ENCODE measurements at places on chromosomes 1 and 21. TPM values are rescaled to one million over a fixed set of nuclear protein-coding genes. Genes with fewer than 3 reads are reported as not detected.

- DNase-seq, result no peak
- no peak overlapping the region for H3K27ac ChIP-seq
- no peaks in the 10 kb centered on the region for H3K36me3 ChIP-seq
- H3K4me1 ChIP-seq, result no peaks in the 10 kb centered on the region
- no peaks in the 10 kb centered on the region for H3K27me3 ChIP-seq
Observed at GRCh38 chr1:226209307-226210059, 14.0 kb upstream of the MIXL1 start.

DNA sequence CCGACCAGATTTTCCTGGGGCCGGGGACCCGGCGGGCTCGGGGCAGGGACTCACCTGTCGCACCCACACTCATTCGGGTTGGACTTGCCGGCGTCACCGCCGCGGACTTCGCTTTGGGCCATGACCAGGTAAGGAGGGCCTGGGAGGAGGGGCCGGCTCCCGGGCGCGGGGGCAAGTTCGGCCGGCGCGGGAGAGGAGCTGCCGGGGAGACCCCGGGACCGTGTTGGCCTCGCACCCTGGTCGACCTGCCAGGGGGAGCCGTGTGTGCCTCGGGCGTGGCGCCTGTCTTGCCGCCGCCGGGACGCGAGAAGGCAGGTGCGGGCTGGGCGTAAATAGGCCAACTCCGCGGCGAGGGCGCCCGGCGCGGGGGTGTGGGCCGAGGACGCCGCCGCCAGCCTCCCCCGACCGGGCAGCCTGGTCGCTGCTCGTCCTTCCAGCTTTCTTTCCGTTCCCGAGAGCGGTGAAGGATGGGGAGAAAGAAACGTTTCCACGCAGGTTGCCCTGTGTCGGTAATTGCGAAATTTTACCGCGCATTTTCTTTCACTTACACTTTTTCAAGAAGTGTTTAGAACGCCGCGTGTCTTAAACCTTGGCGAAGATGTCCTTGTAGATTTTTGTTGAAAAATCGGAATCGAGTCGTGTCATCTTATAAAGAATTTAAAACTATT, 558 bp downstream of the USP1 start:
- peaks cover 32% of the 10 kb centered on the region for H3K4me1 ChIP-seq
- H3K36me3 ChIP-seq, result peaks cover 37% of the 10 kb centered on the region
- H3K27ac ChIP-seq, result peak overlapping the region; percentile 98
- H3K27me3 ChIP-seq, result no peaks in the 10 kb centered on the region

Gene ATP6V1G3
- not detected for total RNA-seq

DNA sequence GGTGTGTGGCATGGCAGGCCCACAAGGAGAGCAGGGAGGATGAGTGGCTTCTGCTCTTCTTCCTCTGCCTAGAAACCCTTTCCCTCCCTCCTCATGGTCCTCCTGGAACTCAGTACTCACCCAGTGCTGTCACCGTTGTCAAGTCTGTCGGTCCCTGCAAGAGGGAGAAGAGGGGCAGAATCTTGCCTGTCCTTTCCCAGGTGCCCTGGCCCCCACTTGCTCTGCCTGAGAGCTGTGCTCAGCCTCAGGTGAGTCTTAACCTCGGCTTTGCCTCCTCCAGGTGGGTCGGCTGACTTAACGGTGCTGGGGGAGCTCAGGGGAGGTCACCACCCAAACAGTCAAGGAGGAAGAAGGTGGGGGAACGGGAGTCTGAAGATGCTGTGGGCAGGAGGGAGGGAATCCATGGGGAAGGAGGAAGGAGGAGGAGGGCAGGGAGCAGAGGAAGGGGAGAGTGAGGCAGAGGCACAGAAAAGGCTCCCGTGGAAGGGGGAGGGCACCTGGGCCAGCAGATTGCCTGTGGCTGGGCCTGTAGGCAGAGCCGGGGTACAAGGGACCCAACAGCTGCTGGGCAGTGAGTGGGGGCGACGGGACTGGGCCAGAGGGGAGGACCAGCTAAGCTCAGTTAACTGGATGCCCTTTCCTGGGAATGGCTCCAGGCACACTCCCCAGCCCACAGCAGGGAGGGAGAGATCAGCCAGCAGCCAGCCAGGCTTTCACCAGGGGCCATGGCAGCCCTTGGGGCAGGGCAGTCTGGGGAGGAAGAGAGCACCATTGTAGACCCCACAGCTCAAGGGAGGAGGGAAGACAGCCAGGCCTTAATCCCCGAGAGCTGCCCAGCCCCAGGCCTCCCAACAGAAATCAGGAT, 26.3 kb downstream of the CTNNBIP1 start:
- no peaks in the 10 kb centered on the region for H3K36me3 ChIP-seq
- no peaks in the 10 kb centered on the region for H3K27me3 ChIP-seq
- no peak overlapping the region for H3K27ac ChIP-seq
- DNase-seq, result no peak

DNA sequence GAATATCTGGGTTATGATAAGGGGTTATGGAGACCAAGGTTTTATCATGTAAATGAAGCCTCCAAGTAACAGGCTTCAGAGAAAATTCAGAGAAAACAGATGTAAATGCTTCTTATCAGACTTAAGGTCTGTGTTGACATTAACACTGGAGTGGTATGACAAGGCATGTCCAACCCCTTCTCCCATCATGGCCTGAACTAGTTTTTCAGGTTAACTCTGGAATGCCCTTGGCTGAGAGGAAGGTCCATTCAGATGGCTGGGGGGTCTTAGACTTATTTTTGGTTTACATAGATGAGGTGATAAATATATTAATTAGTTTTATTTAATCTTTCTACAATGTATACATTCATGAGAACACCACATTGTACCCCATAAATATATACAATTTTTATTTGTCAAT, 399.6 kb downstream of the TBX15 start:
- DNase-seq, result no peak
- H3K36me3 ChIP-seq, result no peaks in the 10 kb centered on the region
- H3K27me3 ChIP-seq, result no peaks in the 10 kb centered on the region
- H3K4me1 ChIP-seq, result no peaks in the 10 kb centered on the region
- no peak overlapping the region for H3K27ac ChIP-seq

Gene OR2T29
- not detected for total RNA-seq

- no peak overlapping the region for H3K4me3 ChIP-seq
- peak; percentile 77 for DNase-seq
- H3K27me3 ChIP-seq, result peaks cover 2% of the 10 kb centered on the region
- H3K27ac ChIP-seq, result no peak overlapping the region
Observed at GRCh38 chr21:14864211-14865021, 200.4 kb downstream of the NRIP1 start.

- H3K4me1 ChIP-seq, result peaks cover 2% of the 10 kb centered on the region
- no peak overlapping the region for H3K27ac ChIP-seq
- H3K27me3 ChIP-seq, result peaks cover 36% of the 10 kb centered on the region
Observed at GRCh38 chr1:227320476-227320875, 2.2 kb upstream of the CDC42BPA start.

Gene LHX8
- total RNA-seq, result not detected

GRCh38 chr1:65001231-65001792, 35.0 kb upstream of the JAK1 start:
- H3K36me3 ChIP-seq, result peaks cover 6% of the 10 kb centered on the region
- DNase-seq, result peak; percentile 92
- peaks cover 28% of the 10 kb centered on the region for H3K4me1 ChIP-seq

GRCh38 chr1:100583827-100584226, 45.9 kb downstream of the GPR88 start:
- H3K4me1 ChIP-seq, result peaks cover 8% of the 10 kb centered on the region
- no peaks in the 10 kb centered on the region for H3K36me3 ChIP-seq
- no peak overlapping the region for H3K27ac ChIP-seq
- peaks cover 1% of the 10 kb centered on the region for H3K27me3 ChIP-seq
- no peak overlapping the region for H3K4me3 ChIP-seq

DNA sequence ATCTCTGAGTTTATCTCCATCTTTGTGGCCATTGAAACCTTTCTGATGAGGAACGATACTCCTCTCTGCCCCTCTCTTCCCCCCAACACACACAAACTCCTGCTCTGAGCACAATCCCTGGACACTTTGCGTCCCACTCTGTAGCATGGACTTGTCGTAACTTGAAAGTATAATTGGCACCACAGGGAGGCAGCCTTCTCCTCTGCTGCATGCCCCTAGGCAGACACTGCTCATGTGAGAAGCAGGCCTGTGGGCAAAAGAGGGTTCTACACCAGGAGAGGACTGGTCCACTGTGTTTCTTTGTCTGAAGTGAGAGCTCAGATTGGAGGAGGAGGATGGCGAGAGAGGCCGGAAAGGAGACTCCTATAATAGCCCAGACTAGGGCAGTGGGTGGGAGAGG, 3.8 kb upstream of the PARS2 start:
- peaks cover 8% of the 10 kb centered on the region for H3K4me1 ChIP-seq
- no peak overlapping the region for H3K4me3 ChIP-seq
- H3K27me3 ChIP-seq, result no peaks in the 10 kb centered on the region
- DNase-seq, result peak; percentile 25
- H3K27ac ChIP-seq, result no peak overlapping the region
- H3K36me3 ChIP-seq, result no peaks in the 10 kb centered on the region

Gene KRTAP10-9
- total RNA-seq, result not detected

GRCh38 chr1:104884939-104885338, 1135.2 kb downstream of the AMY1C start:
- H3K36me3 ChIP-seq, result no peaks in the 10 kb centered on the region
- no peaks in the 10 kb centered on the region for H3K27me3 ChIP-seq
- no peak overlapping the region for H3K27ac ChIP-seq
- no peaks in the 10 kb centered on the region for H3K4me1 ChIP-seq
- no peak overlapping the region for H3K4me3 ChIP-seq
- DNase-seq, result no peak

Gene ZNF648
- not detected for total RNA-seq

GRCh38 chr1:59506952-59507351, 210.1 kb downstream of the FGGY start:
- no peak for DNase-seq
- no peaks in the 10 kb centered on the region for H3K4me1 ChIP-seq
- no peaks in the 10 kb centered on the region for H3K27me3 ChIP-seq
- H3K4me3 ChIP-seq, result no peak overlapping the region

DNA sequence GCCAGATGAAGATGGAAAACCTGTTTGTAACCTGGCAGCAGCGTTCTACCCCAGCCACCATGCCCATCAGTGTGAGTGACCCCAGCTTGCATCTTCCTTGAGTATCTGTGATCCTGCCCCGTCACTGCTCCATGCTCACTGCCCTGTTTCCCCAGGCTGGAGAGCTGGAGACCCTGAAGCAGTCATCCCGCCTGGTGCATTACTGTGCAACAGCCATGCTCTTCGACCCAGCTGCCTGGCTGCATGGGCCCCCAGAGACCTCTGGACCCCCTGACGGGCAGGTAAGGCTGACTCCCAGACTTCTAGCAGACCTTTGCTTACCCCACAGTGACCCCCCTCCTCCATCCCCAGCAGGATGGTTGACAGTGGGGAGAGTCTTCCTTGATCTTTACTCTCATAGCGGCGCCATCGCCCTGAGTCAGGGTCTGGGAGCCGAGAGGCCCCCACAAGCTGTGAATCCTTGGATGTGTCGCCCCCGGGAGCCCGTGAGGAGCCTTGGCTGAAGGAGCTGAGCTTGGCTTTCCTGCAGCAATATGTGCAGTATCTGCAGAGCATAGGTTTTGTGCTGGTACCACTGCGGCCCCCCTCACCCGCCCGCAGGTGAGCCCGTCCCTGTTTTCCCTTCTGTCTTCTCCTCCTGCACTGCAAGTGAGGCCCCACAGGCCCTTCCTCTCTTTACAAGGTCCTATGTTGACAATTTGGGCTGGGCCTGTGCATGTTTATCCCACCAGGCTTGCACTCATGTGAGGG, 10.4 kb downstream of the HYI start:
- peak; percentile 1 for DNase-seq
- no peak overlapping the region for H3K27ac ChIP-seq
- H3K36me3 ChIP-seq, result peaks cover 41% of the 10 kb centered on the region
- no peak overlapping the region for H3K4me3 ChIP-seq

DNA sequence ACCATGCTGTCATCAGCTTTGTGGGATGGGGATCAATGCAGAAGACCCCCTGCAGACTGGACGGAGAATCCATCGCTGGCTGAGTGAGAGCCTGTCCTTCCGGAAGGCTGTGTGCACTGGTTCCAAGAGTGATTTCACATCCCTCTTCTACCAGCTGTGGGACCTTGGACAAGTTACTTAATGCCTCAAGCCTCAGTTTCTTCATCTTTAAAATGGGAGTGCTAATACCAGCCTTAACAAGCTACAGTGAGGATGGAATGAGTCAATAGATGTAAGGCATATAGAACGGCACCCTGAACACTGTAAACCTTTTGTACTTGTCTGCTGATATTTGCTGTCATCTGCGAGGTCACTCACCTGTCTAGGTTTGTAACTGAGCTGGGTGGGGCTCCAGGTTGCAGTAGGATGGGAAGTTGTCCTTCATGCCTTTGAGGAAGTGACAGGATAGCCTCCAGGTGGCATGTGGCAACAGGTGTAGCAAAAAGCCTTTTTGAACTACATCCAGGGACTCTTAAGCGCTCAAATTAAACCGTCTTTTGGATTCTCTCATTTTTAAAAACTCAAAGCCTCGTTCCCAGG, 27.5 kb downstream of the TMEM51 start:
- DNase-seq, result no peak
- H3K27ac ChIP-seq, result no peak overlapping the region
- no peaks in the 10 kb centered on the region for H3K36me3 ChIP-seq
- H3K4me3 ChIP-seq, result no peak overlapping the region
- H3K4me1 ChIP-seq, result peaks cover 2% of the 10 kb centered on the region
- peaks cover 33% of the 10 kb centered on the region for H3K27me3 ChIP-seq

Gene BTBD19
- total RNA-seq, result 16.7 TPM

- H3K27me3 ChIP-seq, result no peaks in the 10 kb centered on the region
- peaks cover 51% of the 10 kb centered on the region for H3K4me1 ChIP-seq
- peak overlapping the region; percentile 99 for H3K4me3 ChIP-seq
- H3K36me3 ChIP-seq, result peaks cover under 1% of the 10 kb centered on the region
Observed at GRCh38 chr1:207750631-207751305, 1.1 kb upstream of the CD46 start.

DNA sequence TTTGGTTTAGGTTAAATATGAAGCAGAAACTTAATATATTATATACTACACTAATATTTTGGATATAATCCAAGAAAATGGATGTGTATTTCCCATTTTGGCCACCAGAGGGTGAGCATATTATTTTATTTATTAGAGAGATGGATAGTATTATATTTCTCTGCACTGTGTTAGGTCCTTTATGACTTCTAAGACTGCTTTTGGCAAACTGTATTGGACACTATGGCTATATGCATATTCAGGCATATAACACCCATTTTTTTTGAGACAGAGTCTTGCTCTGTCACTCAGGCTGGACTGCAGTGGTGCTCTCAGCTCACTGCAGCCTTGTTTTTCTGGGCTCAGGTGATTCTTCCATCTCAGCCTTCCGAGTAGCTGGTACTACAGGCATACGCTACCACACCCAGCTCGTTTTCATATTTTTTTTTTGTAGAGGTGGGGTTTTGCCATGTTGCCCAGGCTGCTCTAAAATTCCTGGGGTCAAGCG, 17.8 kb upstream of the PGM1 start:
- no peaks in the 10 kb centered on the region for H3K36me3 ChIP-seq
- no peaks in the 10 kb centered on the region for H3K27me3 ChIP-seq
- no peaks in the 10 kb centered on the region for H3K4me1 ChIP-seq
- H3K27ac ChIP-seq, result no peak overlapping the region
- H3K4me3 ChIP-seq, result no peak overlapping the region

Gene SEMA6C
- 3.2 TPM for total RNA-seq

Gene SERTAD4
- total RNA-seq, result not detected

All from activated CD4-positive, alpha-beta T cell treated with anti-CD3 and anti-CD28 coated beads for 36 hours (primary cell).